ENCODE measurements at places on chromosomes 5 and 9. TPM values are rescaled to one million over a fixed set of nuclear protein-coding genes. Genes with fewer than 3 reads are reported as not detected.

The ST8SIA4 gene
- total RNA-seq: 0.10 TPM

The IL3 gene
- total RNA-seq: not detected

The ENTREP1 gene
- total RNA-seq: not detected

The IL13 gene
- not detected for total RNA-seq

The TAF11L4 gene
- total RNA-seq: not detected

The PRUNE2 gene
- total RNA-seq: 7.2 TPM

The DOCK2 gene
- 47.7 TPM for total RNA-seq

The GNA14 gene
- total RNA-seq: 0.42 TPM

The TLE1 gene
- total RNA-seq: 21.9 TPM

The GARIN3 gene
- total RNA-seq: not detected

DNA sequence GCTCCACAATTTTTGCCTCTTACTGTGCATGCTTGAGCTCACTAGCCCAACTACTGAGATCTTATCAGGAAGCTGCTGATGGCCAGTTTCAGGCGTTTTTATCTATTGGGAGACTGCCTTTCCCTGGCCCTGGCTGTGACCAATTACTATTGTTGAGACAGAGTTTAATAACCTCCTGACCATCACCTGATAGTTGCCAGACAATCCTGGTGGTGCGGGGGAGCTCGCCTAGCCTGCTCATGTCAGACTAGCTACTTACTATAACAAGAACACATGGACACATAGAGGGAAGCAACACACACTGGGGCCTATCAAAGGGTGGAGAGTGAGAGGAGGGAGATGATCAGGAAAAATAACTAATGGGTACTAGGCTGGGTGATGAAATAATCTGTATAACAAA lies 13.0 kb upstream of the OXCT1 start:
- DNase-seq: no peak

GRCh38 chr9:110830495-110830894 lies 161.9 kb downstream of the MUSK start:
- DNase-seq: no peak

- no peak for DNase-seq
Measured at GRCh38 chr9:37693260-37693659, 42.5 kb downstream of the FRMPD1 start.

GRCh38 chr5:112549605-112550166 lies 130.6 kb upstream of the EPB41L4A start:
- no peak for DNase-seq

- DNase-seq: peak; percentile 25
Measured at GRCh38 chr9:127278372-127278771, 13.8 kb downstream of the GARNL3 start.

DNA sequence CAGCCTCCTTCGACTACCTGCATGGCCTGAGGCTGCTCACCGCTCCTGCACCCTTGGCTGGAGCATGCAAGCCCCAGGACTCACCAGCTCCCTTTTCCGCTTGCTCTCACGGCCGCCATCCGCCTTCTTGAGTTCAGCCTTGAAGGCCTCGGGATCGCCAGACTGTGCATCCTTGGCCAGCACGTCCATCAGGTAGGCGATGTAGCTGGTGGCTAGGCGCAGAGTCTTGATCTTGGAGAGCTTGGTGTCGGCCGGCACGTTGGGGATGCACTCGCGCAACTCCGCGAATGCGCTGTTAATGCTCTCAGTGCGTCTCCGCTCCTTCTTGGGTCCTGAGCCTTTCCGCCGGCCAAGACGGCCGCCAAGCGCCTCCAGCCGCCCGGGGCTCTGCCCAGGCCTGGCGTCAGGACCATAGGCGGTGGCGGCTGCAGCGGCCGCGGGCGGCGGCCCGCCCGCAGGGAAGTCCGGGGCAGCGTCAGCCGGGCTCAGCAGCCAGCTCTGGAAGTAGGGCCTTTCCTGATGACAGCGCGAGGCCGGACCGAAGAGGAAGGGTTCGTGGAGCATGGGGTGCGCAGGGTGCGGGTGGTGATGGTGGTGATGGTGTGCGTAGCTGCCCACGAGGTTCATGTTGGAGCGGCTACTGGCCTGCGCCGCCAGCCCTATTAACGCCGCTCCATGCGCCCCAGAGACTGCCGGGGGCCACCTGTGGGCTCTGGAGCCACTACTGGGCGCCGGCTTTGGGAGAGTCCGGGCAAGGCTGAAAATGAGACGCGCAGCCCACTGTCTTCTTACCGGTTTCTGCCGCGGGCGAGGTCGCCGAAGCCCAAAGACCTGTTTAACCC lies 424 bp downstream of the HAND1 start:
- peak; percentile 32 for DNase-seq

- peak; percentile 49 for DNase-seq
Measured at GRCh38 chr5:79025054-79025472, 40.0 kb upstream of the ARSB start.

DNA sequence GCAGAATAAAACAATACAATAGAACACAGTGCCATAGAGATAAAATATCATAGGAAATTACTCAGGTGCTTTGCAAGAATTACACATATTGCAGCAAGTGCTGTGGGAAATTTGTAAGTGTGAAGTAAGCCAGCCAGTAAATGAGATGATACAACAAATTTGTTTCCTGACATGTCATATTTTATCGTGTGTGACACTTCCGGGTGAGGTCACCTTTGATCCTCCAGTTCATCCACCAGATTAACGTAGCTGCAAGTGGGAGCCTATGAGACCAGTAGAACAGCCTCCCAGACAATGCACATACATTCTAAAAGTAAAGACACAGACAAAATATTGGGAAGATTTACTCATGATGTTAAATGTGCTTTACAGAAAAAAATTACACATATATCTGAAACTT lies 72.2 kb downstream of the PRDM9 start:
- no peak for DNase-seq

DNA sequence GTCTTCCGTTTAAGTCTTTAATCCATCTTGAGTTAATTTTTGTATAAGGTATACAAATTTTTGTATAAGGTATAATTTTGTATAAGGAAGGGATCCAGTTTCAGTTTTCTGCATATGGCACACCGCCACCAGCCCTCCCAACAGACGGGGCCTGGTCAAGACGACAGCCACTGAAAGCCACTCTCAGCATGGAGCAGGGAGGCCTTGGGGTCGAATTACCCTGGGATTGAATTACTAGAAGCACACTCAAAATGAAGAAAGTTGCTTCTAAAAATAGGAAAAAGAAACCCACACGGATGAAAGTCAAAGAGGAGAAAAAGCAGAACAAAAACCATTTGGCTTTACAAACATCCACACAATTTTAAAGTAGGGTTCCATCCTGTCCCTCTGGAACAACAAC lies 586.2 kb upstream of the ADAMTS16 start:
- DNase-seq: no peak

- no peak for DNase-seq
Measured at GRCh38 chr5:123517476-123517875, 5.5 kb downstream of the CSNK1G3 start.

DNA sequence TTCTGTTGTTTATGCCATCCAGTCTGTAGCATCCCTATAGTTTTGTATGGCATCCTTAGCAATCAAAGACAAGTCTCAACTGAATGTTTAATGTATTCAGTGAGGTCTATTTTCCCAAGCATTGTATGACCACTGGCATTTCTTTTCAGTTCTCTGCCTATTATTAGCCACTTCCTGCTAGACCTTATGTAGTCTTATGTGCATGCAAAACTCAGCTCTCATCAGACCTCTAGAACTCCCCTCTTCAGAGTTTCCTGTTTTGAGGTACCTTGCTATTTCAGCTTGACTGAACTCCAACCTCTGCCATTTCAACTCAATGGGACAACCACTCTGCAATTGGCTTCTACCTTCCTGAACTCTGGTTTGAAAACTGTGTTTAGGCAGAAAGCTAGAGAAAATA lies 113.2 kb downstream of the SLC25A46 start:
- peak; percentile 31 for DNase-seq

DNA sequence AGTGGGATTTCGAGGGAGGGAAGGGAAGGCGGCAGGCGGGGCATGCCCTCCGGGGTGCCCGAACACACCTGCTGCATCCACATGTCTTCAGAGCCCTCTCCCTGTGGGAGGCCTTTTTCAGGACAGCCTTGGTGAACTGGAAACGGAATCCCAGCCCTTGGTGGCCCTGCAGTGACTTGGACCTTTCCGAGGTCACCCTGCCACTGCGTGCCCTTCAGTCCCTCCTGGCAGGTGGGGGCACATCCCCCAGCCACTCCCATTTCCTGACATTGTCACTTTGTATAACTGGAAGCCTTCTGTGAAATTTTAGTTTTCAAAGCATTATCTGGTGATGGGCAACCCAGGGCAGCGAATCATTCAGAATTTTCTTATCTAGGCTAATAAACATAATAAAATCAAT lies 11.0 kb upstream of the AHRR start:
- DNase-seq: no peak

DNA sequence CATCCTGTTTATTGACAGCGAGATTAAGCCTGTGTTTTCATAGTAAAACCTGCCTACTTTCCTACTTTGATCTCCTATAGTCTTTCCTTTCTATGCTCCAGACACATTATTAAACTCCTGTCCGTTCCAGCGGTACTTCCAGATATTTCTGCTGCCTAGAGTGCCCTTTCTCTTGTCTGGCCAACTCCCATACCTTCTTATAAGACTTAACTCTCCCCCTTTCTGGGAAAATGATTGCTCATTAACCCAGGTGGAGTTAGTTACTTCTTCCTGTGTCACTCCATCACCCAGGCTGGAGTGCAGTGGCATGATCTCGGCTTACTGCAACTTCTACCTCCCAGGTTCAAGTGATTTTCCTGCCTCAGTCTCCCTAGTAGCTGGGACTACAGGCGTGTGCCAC lies 33.1 kb downstream of the KDM4C start:
- no peak for DNase-seq

- peak; percentile 87 for DNase-seq
Measured at GRCh38 chr5:52948418-52949076, 40.6 kb upstream of the ITGA2 start.

GRCh38 chr9:83081846-83082245 lies 18.9 kb upstream of the RASEF start:
- DNase-seq: no peak

- peak; percentile 56 for DNase-seq
Measured at GRCh38 chr9:112884721-112885120, 6.0 kb downstream of the SLC46A2 start.

DNA sequence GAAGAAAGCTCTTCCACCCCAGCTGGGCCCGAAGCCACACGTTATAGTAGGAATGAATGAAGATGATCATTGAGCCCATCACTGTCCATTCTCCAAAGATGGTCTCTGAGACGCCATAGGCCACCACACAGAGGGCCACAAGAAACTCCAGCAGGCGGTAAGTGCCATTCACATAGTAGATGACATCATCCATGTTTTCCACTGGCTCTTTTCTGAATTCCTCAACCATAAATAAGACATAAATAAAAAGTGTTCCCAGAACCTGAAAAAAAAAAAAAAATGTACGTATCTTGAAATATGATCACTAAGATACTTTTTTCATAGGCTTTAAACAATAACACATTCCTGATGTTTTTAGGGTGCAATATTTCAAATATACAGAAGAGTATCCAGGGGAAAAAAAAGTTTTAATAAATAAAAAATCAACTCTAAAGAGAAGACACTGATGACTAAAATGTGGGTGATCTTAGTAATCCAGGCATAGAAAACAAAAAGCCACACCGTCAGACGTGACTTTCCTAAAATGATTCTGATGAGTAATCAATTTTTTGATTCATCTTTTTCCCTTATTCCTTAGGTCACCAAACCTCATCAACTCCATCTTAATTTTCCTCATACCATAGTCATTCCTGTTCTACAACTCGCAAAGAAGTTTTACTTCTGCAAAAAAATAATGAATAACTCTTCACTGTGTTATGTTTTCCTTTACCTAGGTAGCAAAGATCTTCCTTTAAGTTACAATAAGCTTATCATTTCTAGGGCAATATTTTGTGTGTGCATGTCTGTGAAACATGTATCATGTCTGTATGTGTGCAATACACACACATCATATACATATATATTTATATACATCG lies 47.8 kb downstream of the RNF145 start:
- no peak for DNase-seq

- peak; percentile 95 for DNase-seq
Measured at GRCh38 chr5:159826351-159827214, 89.7 kb upstream of the ADRA1B start.

DNA sequence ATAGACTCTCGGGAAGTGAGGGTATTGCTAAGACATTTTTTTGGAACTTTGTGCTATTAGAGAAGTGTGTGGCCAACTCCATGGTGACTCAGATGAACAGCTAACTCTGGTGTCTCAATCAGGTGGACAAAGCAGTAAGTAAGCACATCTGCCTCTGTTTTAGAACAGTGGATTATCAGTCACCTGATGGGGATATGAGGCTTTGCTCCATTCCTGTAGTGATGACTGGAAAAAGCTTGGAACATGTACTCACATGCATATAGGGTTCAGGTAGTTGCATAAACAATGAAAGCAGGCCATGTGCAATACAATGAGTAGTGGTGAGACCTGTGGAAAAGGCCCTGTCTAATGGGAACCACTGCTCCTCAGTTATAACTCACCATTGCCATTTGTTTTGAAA lies 168.2 kb upstream of the FBN2 start:
- DNase-seq: no peak

DNA sequence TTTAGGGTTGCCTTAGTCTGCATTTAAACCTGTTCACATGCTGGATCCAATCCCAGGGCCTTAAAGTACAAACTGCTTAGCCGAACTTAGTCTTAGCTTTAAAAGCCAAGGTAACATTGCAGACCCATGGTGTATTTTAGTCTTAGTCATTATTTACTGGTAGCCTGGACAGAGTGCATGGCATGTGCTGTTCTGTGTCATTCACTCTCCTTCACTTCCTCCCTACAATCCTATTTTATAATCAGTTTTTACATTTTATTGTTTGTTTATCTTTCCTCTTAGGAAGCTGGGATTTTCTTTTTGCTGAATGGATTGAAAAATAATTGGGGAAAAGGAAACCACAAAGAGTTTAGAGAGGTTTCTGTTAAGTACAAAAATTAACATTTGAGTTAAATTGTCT lies 29.4 kb upstream of the TAL2 start:
- DNase-seq: peak; percentile 16

DNA sequence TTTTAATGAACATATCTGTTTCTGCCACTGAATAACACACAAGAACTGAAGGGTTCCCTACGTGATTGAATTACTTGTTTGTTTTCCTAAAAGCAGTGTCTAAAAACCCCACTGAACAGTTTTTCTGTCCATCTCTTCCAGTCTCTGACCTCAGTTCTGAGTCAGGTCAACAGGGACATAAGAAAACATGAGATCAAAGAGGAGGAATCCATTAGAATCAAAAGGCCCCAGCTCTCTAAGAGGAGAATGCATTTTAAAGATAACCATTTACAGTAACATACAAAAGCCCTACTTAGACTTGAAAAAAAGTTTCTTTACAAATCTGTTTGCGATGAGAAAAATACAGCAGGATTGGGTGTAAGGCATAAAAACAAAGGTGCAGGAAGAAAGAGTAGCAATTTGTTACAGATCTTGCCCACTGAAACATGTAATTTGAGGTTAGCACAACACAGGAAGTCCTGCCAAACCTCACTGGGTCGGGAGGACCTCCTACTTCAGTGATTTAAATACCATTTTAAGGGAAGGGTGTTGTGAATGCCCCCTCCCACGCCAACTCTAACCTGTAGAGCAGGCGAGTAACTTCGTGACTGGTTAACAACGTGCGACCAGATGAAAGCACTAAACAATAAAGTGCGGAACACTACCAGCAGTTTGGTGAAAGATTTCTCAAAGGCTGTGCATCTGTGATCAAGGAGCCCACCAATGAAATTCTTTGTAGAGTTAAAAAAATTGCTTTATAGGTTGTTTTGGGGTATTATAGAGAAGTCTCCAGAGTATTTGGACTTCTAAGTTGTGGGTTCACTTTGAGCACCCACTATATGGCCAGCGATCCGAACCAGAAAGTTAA lies 1.3 kb downstream of the QSOX2 start:
- peak; percentile 31 for DNase-seq

Data from M059J (cell line).